Activated CD8-positive, alpha-beta memory T cell treated with anti-CD3 and anti-CD28 coated beads for 48 hours (primary cell): ENCODE measurements at places on chromosomes 6 and 20.

GRCh38 chr6:15259766-15260098, 13.9 kb downstream of the JARID2 start:
- no peak for DNase-seq

- no peak for DNase-seq
Measured at GRCh38 chr20:22629927-22630326, 45.6 kb upstream of the FOXA2 start.

- no peak for DNase-seq
Measured at GRCh38 chr20:3326779-3327521, 80.5 kb downstream of the DNAAF9 start.

GRCh38 chr20:58655328-58656107, 4.4 kb downstream of the STX16 start:
- DNase-seq, result no peak

DNA sequence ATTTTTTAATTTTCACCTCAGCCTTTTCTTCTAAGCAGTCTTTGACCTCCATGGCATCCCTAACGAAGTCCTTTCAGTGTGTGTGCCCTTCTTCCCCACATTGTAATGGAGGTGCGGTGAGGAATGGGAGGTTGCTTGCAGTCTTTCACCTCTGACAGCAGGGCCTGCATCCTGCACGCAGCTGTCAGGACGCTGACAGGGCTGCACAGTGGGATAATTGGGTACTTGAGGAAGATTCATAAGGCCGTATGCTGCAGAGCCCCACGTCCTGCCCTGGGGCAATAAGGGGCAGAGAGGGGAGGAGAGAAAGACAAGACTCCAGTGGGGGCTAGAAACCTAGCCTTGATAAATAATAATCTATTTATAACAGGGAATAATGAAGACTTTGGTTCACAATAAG, 184.7 kb downstream of the SAMD5 start:
- DNase-seq, result no peak

DNA sequence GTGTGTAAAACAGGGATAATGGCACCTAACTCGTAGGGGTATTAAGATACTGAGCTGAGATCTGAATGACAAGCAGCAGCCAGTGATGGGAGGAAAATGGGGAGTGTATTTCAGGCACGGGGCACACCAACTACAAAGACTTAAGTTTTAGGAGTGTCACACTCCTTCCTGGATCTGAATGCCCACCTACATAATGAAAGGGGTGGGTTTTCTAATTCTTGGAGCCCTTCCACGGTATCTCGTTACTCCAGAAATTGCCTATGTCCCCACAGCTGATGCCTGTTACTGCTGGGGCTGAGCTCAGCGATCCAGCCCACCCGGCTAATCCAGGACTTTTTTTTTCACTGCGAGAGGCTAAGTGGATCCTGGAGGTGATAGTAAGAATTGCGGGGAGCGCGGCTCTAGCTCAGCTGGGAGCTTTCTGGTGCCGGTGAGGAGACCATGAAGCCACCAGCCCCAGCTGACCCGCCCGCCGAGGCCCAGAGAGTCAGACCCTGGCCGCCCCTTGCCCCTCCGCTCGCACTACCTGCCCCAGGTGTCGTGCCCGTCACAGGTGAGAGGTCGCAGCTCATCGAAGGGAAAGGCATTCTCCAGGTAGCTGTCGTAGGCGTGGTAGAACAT, 727 bp downstream of the EDEM2 start:
- DNase-seq, result no peak

DNA sequence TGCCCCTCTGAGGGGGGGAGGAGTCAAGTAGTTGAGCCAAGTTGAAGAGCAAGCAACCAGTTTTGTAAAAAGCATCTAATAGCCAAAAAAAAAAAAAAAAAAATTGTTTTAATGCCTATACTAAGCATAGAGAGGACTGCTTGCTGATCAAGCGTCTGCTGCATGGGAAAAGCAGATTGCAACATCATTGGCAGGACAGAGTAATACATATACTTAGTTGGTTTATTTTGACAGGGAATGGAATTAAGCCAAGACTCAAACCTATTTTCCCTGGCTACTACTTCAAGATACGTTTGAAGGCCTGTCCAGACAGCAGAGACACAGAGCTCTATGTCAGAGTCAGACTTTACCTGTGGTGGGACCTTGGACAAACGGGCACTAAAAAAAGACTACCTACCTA, 120.5 kb downstream of the RTN4IP1 start:
- DNase-seq, result no peak

GRCh38 chr6:44650495-44650894, 263.0 kb downstream of the CDC5L start:
- no peak for DNase-seq

DNA sequence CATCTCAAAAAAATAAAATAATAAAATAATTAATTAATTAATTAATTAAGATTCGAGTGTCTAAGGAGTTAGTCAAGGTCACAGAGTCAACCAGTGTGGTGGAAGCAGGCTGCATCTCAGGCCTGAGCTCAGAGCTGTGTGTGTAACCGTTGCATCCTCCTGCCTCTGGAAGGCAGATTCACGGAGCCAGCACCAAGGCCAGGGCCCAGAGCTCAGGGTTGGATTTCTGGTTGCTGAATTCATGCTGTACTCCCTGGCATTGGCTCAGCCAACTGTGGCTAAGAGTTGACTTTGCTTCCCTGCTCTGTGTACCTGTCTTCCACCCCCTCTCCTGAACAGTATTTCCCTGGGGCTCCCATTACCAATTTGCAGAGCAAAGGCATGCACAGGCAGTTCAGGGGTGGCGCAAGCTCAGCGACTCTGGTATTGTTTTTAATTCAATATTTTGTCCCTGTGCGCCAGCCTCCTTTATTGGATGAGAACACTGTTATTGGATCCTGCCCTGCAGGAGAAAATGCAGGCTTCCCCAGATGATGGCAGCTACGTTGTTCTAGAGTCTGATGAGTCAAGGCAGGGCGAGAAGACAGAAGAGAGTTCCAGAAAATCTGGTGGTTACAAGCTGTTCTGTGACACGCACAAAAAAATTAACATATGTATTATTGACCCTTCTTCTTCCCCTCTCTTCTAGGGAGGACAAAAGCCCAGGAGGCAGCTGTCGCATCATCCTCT, 12.3 kb upstream of the CTNNBL1 start:
- no peak for DNase-seq

DNA sequence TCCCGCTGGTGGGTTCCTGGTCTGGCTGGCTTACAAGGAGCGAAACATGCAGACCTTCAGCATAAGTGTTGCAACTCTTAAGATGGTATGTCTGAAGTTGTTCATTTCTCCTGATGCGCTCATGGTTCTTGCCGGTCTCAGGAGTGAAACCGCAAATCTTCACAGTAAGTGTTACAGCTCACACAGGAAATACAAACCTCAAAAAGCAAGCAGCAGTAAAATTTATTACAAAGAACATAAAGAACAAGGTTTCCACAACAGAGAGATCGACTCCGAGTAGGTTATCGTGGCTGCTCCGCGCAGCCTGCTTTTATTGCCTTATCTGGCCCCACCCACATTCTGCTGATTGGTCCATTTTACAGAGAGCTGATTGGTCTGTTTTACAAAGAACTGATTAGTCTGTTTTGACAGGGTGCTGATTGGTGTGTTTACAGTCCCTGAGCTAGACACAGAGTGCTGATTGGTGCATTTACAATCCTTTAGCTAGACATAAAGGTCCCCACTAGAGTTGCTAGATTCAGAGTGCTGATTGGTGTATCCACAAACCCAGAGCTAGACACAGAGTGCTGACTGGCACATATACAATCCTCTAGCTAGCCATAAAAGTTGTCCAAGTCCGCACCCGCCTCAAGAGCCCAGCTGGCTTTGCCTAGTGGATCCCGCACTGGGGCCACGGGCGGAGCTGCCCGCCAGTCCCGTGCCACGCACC, 39.2 kb downstream of the TRIM27 start:
- peak; percentile 33 for DNase-seq

GRCh38 chr20:62303340-62304226, 786 bp downstream of the ADRM1 start:
- no peak for DNase-seq

DNA sequence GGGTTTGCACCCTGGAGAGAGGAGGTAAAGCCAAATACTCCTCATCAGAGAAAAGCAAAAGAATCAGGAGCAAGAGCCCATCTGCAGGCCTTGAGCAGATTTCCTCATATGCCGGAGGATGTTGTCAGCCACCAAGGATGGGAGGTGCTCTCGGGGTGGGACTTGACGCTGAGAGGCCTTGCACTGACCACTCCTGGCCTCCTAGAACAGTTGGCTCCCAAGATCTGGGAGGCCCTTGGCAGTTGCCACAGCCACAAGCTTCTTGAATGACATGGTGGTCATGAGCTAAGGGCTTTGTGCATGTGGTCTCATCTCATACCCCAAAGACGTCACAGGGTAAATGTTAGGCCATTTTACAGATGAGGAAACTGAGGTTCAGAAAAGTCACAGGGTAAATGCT, 75.2 kb upstream of the PMEPA1 start:
- no peak for DNase-seq

- no peak for DNase-seq
Measured at GRCh38 chr6:117739869-117740268, 64.6 kb downstream of the NUS1 start.

GRCh38 chr20:63687419-63688178, 8.9 kb upstream of the TNFRSF6B start:
- DNase-seq, result no peak

DNA sequence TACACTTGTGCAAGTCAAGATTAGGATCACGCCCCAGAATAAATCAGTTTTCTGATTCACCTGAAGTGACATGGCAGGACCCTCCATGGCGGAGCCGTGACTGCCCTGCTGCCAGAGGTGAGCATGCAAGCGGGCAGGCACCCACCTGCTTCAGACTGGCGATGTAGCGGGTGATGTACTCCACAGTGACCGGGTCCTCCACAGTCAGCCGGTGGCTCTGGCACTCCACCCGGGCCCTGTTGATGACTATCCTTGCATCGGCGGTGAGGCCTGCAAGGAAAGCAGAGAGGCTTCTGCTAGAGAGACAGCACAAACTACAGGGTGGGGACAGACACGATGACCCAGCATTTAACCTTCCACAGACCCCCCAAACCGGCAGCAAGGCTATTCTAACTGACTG, 3.6 kb downstream of the PSMA7 start:
- no peak for DNase-seq
